ENCODE measurements at places on chromosomes 7 and 10.

DNA sequence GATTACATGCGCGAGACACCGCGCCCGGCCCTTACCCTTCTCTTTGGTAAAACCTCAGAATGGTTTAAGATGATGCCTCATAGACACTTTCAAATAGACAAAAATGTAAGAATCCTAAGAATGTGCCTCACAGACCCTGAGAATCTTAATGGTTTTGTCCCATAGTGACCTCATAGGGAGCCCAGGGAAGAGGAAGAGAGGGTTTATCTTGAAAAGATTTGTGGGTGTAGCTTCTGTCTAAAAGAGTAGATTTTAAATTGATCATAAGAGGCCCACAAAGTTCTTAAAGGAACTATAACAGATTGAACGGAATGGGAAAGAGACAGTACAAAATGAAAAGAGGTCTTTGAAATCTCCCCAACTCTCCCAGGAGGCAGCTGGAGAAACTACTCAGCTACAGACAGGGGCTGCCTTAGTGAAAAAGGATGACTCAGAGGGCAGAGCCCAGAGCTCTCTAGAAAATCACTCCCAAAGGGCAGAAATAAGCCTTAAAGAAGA is 220.6 kb downstream of the ADRA2A start:
- no peak for DNase-seq

GRCh38 chr10:100014071-100014762 is 4.5 kb upstream of the DNMBP start:
- DNase-seq, result no peak

GRCh38 chr7:43844662-43845061 is 24.7 kb downstream of the MRPS24 start:
- DNase-seq, result no peak

DNA sequence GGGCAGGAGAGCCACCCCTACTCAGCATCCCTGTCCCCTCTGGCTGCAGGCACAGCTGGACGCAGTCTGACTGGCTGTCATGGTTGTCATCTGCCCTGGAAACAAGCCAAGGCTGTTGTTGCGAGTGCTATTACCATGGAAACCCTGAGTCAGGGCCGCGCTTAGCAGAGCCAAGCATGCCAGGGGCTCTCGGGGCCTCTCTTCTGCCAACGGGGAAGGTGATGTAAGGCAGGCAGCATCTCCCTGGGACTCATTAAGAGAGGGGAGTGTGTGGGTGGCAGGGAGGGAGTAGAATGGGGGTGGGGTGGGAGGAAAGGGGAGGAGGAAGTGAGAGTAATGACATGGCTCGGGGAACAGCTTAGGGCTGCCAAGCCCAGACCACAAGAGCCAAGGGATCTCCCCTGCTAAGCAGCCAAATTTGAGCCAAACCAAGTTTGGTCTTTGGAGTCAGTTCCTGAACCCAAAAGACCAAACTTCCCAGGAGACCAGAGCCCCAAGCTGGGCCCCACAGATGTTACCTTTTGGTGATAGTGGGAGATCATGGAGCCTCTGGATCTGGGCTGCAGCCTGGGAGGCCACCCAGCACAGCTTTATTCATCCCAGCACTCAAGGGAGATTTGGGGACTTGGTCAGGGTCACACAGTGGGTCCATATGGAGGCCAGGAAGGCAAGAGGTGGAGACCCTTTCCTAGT is 67.6 kb downstream of the TMEM130 start:
- DNase-seq, result no peak

GRCh38 chr7:42747044-42747443 is 164.8 kb downstream of the C7orf25 start:
- no peak for DNase-seq

GRCh38 chr10:44961931-44962750 is 2.5 kb downstream of the RASSF4 start:
- DNase-seq, result no peak
